Cardiac muscle cell (in vitro differentiated cells and primary cell): ENCODE measurements at places on chromosomes 11 and 22. TPM values are rescaled to one million over a fixed set of nuclear protein-coding genes. Genes with fewer than 3 reads are reported as not detected.

CABP4 gene
- 0.32 TPM in 1 of 2 replicates, not detected in the other for total RNA-seq

RFPL3 gene
- not detected in 2 replicates for total RNA-seq

MPZL2 gene
- total RNA-seq = 0.39 TPM in 1 of 2 replicates, not detected in the other

SCO2 gene
- total RNA-seq = 4.1 TPM in 1 of 2 replicates, not detected in the other

ALG9 gene
- total RNA-seq = 35.3 and 49.9 TPM in 2 replicates

TUB gene
- total RNA-seq = 22.9 and 48.2 TPM in 2 replicates

OR8D1 gene
- total RNA-seq = not detected in 2 replicates

TEAD1 gene
- 73.9 and 105 TPM in 2 replicates for total RNA-seq

IGLL1 gene
- total RNA-seq = not detected in 2 replicates

ATP6V1E1 gene
- total RNA-seq = 75.2 and 111 TPM in 2 replicates

CRYBB3 gene
- not detected in 2 replicates for total RNA-seq

TRIM29 gene
- total RNA-seq = not detected in 2 replicates

PANX3 gene
- not detected in 2 replicates for total RNA-seq

APOL6 gene
- not detected in 2 replicates for total RNA-seq

OR52K1 gene
- total RNA-seq = not detected in 2 replicates

GRCh38 chr11:68181719-68182451, 31.2 kb downstream of the KMT5B start:
- peak; percentile 18 for DNase-seq
- peaks cover 47% of the 10 kb centered on the region for H3K36me3 ChIP-seq
- H3K27ac ChIP-seq = peak overlapping the region; percentile 59
- H3K27me3 ChIP-seq = no peaks in the 10 kb centered on the region

- DNase-seq = peak; percentile 70
- no peaks in the 10 kb centered on the region for H3K27me3 ChIP-seq
- no peak overlapping the region for H3K4me3 ChIP-seq
- no peaks in the 10 kb centered on the region for H3K36me3 ChIP-seq
- H3K27ac ChIP-seq = peak overlapping the region; percentile 79
These were observed 52.9 kb downstream of the UVRAG start for GRCh38 chr11:75867778-75868374.

GRCh38 chr11:773830-774229, 3.5 kb downstream of the GATD1 start:
- peaks cover 8% of the 10 kb centered on the region for H3K4me1 ChIP-seq
- H3K27ac ChIP-seq = no peak overlapping the region
- no peak for DNase-seq

- H3K4me3 ChIP-seq = no peak overlapping the region
- H3K36me3 ChIP-seq = no peaks in the 10 kb centered on the region
- no peak for DNase-seq
- H3K27me3 ChIP-seq = no peaks in the 10 kb centered on the region
These were observed 5.8 kb downstream of the PKP3 start for GRCh38 chr11:399731-400211.

GRCh38 chr11:36326524-36327419, 30.7 kb downstream of the PRR5L start:
- H3K36me3 ChIP-seq = no peaks in the 10 kb centered on the region
- H3K27me3 ChIP-seq = no peaks in the 10 kb centered on the region
- no peak for DNase-seq
- no peak overlapping the region for H3K4me3 ChIP-seq
- H3K4me1 ChIP-seq = no peaks in the 10 kb centered on the region

- H3K4me3 ChIP-seq = no peak overlapping the region
- no peak for DNase-seq
- no peaks in the 10 kb centered on the region for H3K4me1 ChIP-seq
- no peak overlapping the region for H3K27ac ChIP-seq
- no peaks in the 10 kb centered on the region for H3K36me3 ChIP-seq
These were observed 188.3 kb downstream of the OPCML start for GRCh38 chr11:133343951-133344350.

DNA sequence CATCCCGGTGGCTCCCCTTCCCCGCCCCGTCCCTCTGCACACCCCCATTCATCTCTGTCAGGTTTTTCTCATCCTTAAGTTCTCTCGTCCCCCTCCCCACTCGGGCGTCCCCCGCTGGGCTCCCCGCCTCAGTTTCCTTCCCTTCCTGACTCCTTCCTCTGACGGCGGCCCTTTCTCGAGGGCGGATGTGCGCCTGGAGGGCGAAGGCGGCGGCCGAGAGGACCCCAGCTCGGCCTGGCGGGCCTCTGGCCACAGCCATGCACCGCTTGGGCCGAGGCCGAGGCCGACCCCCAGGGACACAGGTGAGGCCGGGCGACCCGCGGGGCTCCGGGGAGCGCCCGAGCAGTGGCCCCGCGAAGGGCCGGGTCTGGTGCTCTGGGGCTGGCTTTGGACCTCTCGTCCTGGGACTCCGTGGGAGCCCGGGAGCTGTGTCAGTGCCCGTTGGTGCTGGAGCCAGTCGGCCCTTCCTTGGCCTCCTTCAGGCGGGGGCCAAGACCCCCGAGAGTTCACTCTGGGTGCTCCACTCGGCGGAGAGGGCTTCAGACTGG, 2.9 kb downstream of the PHLDB1 start:
- H3K27ac ChIP-seq = no peak overlapping the region
- no peaks in the 10 kb centered on the region for H3K36me3 ChIP-seq
- no peak for DNase-seq
- H3K4me3 ChIP-seq = peak overlapping the region; percentile 21
- H3K27me3 ChIP-seq = peaks cover 45% of the 10 kb centered on the region
- H3K4me1 ChIP-seq = peaks cover 34% of the 10 kb centered on the region

GRCh38 chr11:116822575-116822974, 529 bp downstream of the APOA4 start:
- no peaks in the 10 kb centered on the region for H3K36me3 ChIP-seq
- H3K27me3 ChIP-seq = no peaks in the 10 kb centered on the region
- DNase-seq = no peak
- H3K4me3 ChIP-seq = no peak overlapping the region

GRCh38 chr11:74749127-74749964, 697 bp downstream of the RNF169 start:
- H3K4me1 ChIP-seq = peaks cover 7% of the 10 kb centered on the region
- H3K27ac ChIP-seq = peak overlapping the region; percentile 98
- DNase-seq = peak; percentile 62
- H3K36me3 ChIP-seq = no peaks in the 10 kb centered on the region

GRCh38 chr11:69429716-69430491, 51.6 kb upstream of the LINC01488 start:
- H3K27me3 ChIP-seq = no peaks in the 10 kb centered on the region
- no peak overlapping the region for H3K4me3 ChIP-seq

GRCh38 chr22:29821291-29822016, 16.6 kb downstream of the ASCC2 start:
- DNase-seq = peak; percentile 100
- H3K27ac ChIP-seq = no peak overlapping the region
- peaks cover 4% of the 10 kb centered on the region for H3K4me1 ChIP-seq
- peaks cover 5% of the 10 kb centered on the region for H3K36me3 ChIP-seq

GRCh38 chr22:44525941-44526778, 28.1 kb upstream of the RTL6 start:
- DNase-seq = no peak
- no peak overlapping the region for H3K27ac ChIP-seq
- no peak overlapping the region for H3K4me3 ChIP-seq
- peaks cover 17% of the 10 kb centered on the region for H3K4me1 ChIP-seq
- no peaks in the 10 kb centered on the region for H3K36me3 ChIP-seq

GRCh38 chr11:27965559-27965958, 142.4 kb downstream of the KIF18A start:
- H3K4me3 ChIP-seq = no peak overlapping the region
- no peaks in the 10 kb centered on the region for H3K36me3 ChIP-seq
- H3K4me1 ChIP-seq = no peaks in the 10 kb centered on the region
- no peak for DNase-seq

DNA sequence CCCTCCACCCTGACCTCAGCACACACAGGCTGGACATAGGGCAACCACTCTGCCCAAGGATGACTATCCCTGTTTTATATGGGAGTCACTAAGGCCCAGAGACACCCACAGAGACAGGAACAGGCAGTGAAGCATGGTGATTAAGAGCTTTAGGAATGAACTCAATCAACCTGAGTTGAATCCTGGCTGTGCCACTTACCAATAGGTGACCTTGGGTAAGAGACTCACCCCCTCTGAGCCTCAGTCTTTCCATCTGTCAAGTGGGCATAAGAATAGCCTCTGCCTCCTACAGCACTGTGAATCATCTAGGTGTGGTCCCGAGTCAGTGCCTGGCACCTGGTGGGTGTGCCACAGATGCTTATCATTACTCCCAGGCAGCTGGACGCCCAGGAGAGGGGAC, 6.8 kb downstream of the CRYBB1 start:
- DNase-seq = no peak
- no peak overlapping the region for H3K27ac ChIP-seq

DNA sequence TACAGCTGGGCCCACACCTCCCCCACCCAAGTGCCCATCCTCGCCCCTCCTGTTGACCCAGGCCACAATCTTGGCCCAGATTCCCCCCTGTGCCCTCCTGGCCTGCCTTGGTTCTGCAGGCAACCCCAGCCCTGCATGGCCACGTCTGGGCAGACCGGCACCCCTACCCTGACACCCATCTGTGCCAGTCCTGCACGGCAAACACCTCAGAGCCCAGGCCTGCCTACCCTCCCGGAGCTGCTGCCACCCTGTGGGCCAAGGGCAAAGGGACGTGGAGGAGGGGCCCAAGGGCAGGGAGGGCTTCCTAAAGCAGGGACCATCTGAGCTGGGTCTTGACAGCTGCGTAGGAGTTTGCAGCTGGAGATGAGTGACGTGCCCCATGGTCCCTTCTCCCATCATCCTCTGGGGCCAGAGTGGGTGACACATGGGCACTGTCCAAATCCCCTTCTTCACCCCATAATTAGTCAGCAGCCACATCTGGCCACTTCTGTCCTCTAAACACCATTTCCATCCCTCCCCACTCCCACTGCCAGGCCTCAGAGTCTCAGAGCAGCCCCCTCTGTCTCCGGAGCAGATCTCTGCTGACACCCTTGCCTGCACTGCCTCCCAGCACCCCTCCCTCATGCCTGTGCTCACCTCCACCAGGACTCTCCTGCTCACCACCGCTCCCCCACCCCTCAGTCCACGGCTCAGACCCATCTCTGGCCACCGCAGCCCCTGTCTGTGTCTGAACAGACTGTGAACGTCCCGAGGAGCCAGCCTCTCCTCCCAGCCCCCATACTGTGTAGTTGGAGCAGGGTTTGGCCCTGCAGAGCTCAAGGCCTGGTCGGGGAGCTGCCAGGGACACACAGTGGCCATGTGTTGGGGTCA, 35.6 kb upstream of the PPARA start:
- no peak overlapping the region for H3K27ac ChIP-seq
- H3K4me1 ChIP-seq = peaks cover 7% of the 10 kb centered on the region
- no peak for DNase-seq
- no peak overlapping the region for H3K4me3 ChIP-seq
- H3K36me3 ChIP-seq = no peaks in the 10 kb centered on the region

GRCh38 chr22:47762141-47762540, 999.7 kb downstream of the TBC1D22A start:
- no peak for DNase-seq
- H3K4me3 ChIP-seq = no peak overlapping the region
- no peaks in the 10 kb centered on the region for H3K36me3 ChIP-seq
- no peaks in the 10 kb centered on the region for H3K4me1 ChIP-seq

DNA sequence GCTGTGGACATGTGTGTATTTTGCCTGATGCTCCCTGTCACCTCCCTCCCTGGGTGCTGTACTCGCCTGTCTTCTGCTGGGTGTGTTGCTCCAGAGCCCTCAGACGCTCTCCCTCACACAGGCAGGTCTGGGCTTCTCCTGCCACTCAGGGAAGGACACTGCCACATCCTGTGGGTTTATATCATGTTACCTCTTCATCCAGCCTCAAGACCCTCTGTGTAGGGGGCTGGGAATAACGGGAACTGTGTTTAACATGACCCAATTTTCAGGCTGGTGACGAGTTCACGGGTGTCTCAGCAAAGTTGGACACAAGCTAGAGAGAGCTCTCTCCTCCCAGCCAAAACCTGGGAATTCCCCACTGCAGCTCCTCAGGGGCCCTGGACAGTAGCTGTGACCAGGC, 24.6 kb downstream of the MYBPC3 start:
- no peak for DNase-seq
- no peak overlapping the region for H3K4me3 ChIP-seq
- H3K27ac ChIP-seq = peak overlapping the region; percentile 85
- no peaks in the 10 kb centered on the region for H3K27me3 ChIP-seq

GRCh38 chr11:100663996-100664395, 23.1 kb upstream of the ARHGAP42 start:
- no peaks in the 10 kb centered on the region for H3K27me3 ChIP-seq
- DNase-seq = no peak
- no peaks in the 10 kb centered on the region for H3K36me3 ChIP-seq
- H3K4me3 ChIP-seq = no peak overlapping the region

- H3K4me1 ChIP-seq = no peaks in the 10 kb centered on the region
- no peaks in the 10 kb centered on the region for H3K27me3 ChIP-seq
- H3K36me3 ChIP-seq = no peaks in the 10 kb centered on the region
These were observed 209.1 kb downstream of the KIRREL3 start for GRCh38 chr11:126791446-126791845.

DNA sequence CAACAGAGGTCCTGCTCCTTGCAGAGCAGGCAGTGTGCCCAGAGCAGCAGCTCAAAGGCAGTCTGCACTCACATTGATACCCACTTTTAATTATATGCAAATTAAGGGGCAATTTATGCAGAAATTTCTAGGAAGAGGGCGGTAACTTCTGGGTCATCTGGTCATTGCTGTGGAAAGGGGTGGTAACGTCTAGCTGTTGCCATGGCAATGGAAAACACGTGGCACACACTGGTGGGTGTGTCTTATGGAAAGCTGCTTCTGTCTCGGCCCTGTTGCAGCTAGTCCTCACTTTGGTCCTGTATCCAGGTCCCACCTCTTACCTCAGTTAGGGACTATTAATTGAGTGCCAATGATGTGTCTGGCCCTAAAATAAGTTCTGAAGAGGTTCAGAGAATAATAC, 36.8 kb downstream of the BARX2 start:
- H3K36me3 ChIP-seq = no peaks in the 10 kb centered on the region
- no peak overlapping the region for H3K27ac ChIP-seq
- no peaks in the 10 kb centered on the region for H3K4me1 ChIP-seq
- DNase-seq = no peak

GRCh38 chr11:44671234-44671633, 55.5 kb upstream of the TSPAN18 start:
- H3K36me3 ChIP-seq = no peaks in the 10 kb centered on the region
- no peaks in the 10 kb centered on the region for H3K4me1 ChIP-seq
- H3K27ac ChIP-seq = no peak overlapping the region
- no peaks in the 10 kb centered on the region for H3K27me3 ChIP-seq

DNA sequence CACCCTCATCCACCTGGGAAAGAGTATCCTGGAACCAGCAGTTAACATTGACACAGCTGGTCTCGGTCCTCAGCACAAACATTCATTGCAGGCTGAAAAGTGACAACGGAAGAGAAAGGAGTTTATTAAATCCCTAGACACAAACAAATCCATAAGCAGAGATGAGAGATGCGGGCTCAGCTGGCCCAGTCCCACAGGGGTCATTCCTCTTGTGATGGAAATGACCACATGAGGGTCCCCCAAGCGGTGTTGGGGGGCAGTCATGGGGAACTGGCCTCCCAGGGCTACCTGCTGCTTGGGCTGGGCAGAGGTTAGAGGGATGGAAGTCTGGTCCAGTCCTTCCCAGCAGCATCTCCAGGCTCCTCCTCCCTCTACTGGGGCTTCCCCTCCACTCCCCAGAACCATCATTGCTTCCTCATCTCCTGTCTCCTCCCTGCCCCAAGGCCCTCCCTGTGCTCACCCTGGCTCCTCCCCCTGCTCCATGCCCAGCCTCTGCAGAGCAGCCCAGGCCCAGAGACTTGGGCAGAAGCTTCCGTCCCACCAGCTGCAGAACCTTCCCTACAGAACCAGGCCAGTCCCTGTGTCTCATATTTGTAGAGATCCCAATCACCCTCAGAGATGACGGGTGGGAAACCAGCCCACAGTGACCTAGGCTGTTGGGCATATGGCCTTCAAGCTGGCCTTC, 5.4 kb upstream of the IGLL5 start:
- no peak overlapping the region for H3K4me3 ChIP-seq
- DNase-seq = no peak
- H3K27ac ChIP-seq = no peak overlapping the region
- no peaks in the 10 kb centered on the region for H3K36me3 ChIP-seq
- no peaks in the 10 kb centered on the region for H3K27me3 ChIP-seq
